ENCODE measurements at places on chromosomes 4 and X. TPM values are rescaled to one million over a fixed set of nuclear protein-coding genes. Genes with fewer than 3 reads are reported as not detected.

CPZ gene
- total RNA-seq = not detected

ASB5 gene
- not detected for total RNA-seq

OPRPN gene
- total RNA-seq = not detected

GRCh38 chrX:3348191-3348590 lies 1.7 kb upstream of the MXRA5 start:
- no peak overlapping the region for H3K4me3 ChIP-seq
- peaks cover 10% of the 10 kb centered on the region for H3K27me3 ChIP-seq
- DNase-seq = no peak
- no peaks in the 10 kb centered on the region for H3K4me1 ChIP-seq

DNA sequence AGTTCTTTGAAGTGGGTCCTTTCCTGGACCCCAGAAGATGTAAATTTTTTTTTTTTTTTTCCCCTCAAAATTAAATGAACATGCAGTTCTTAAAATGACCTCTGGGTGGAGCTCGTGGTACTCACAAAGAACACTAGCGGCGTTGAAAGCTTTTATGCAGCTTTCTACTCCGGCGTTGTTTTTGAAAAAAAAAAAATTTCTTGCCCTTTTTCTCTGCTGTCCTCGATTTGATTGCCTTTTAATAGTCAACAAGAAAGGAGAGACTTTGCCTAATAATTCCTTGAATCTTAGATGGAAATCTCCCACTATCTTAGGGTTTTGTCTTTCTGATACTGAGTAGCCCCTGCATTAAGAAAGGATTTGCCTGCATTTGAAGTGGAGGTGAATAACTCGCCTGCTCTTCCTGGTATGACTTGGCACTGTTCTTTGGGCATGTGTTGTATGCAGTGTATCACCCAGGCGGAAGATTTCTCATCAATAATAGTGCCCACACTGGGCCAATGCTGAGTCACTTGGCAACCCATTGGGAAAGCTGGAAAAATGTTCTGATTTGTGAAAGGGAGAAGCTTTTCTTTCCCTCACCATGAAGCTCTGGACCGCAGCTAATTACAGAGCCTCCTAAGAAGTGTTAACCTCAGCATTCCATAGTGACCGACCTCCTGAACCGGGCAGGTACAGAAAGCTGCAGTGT lies 104.0 kb downstream of the PHEX start:
- no peaks in the 10 kb centered on the region for H3K4me1 ChIP-seq
- H3K36me3 ChIP-seq = no peaks in the 10 kb centered on the region
- DNase-seq = no peak
- H3K27ac ChIP-seq = no peak overlapping the region

- H3K27ac ChIP-seq = no peak overlapping the region
- peaks cover 5% of the 10 kb centered on the region for H3K27me3 ChIP-seq
- no peaks in the 10 kb centered on the region for H3K36me3 ChIP-seq
- H3K4me1 ChIP-seq = peaks cover 2% of the 10 kb centered on the region
- no peak overlapping the region for H3K4me3 ChIP-seq
Measured at GRCh38 chrX:132737743-132738142, 220.7 kb downstream of the HS6ST2 start.

DNA sequence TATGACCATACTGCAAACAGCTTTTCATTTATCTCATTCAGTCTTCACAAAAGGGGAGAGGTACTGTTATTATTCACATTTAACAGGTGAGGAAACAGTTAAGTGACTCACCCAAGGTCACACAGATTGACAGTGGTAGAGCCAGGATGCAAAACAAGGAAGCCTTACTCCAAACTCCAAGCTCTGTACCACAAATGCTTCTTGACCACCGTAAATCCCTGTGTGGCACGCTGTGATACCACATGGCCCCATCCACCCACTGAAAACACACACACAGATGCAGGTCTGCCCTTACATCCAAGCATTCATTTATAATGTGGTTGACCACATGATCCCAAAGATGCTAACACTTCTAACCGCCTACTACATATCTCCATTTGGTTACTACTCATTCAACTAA lies 129.5 kb downstream of the TSPAN5 start:
- H3K36me3 ChIP-seq = no peaks in the 10 kb centered on the region
- H3K27me3 ChIP-seq = no peaks in the 10 kb centered on the region
- H3K4me1 ChIP-seq = peaks cover 26% of the 10 kb centered on the region
- no peak overlapping the region for H3K27ac ChIP-seq
- no peak for DNase-seq

DNA sequence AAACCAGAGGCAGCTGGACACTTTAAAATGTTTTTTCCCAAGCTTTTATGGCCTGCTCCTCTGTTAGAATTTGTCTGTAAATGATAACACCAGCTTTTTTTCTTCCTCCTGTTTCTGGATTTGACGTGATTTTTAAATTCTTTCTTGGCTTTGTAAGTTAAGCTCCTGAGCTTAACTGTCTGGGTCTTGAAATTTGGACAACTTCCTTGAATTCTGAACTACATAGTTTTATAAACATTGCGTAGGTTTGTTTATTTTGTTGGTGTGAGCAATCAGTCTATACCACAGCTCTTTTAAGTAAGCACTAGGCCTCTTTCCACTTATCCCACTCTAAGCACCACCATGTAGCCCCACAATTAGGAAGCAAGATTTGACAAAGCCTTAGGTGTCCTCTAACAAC lies 144.4 kb upstream of the GUCY1A1 start:
- DNase-seq = no peak
- H3K4me3 ChIP-seq = no peak overlapping the region
- no peaks in the 10 kb centered on the region for H3K4me1 ChIP-seq

GRCh38 chr4:79682161-79682560 lies 274.1 kb upstream of the GK2 start:
- peaks cover 28% of the 10 kb centered on the region for H3K27me3 ChIP-seq
- no peak overlapping the region for H3K27ac ChIP-seq
- no peak for DNase-seq
- no peak overlapping the region for H3K4me3 ChIP-seq
- H3K36me3 ChIP-seq = no peaks in the 10 kb centered on the region
- H3K4me1 ChIP-seq = no peaks in the 10 kb centered on the region

DNA sequence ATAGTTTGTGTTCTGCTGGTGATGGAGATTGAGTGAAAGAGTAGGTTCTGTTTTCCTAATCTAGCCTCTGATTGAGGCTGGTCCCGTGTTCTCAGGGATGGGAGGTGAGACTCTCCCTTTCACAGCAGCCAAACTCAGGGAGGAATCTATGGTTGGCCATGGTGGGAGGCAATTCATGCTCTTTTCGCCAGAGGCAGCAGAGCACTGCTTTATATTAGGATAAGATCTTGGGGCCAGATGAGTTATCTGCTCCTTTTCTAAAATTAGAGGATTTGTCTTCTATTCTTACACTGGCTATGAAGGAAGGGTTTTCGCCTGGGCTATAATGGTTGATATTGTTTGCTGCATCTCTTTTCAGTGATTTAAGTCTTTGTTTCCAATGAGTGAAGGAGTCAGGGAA lies 63.9 kb upstream of the NLGN4X start:
- no peak for DNase-seq
- H3K27me3 ChIP-seq = no peaks in the 10 kb centered on the region

DNA sequence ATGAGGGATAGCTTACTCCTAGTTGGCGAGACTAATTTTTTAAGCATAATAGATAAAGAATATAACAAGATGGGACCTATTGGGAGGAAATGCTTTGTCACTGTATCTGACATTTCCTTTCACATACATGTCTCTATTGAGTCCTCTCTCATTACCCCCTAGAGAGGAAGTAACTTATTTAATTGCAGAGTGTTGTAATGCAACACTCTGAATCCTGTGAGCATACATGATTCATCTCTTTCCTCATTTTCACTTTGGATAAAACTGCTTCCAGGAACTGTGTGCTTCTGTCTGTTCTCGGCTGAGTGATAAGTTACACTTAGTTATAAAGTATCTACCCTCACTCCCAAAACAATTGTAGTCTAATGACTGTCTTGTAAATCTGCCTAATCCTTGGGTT lies 266.1 kb upstream of the ANXA10 start:
- DNase-seq = no peak
- H3K27me3 ChIP-seq = no peaks in the 10 kb centered on the region
- H3K27ac ChIP-seq = no peak overlapping the region
- no peak overlapping the region for H3K4me3 ChIP-seq

CA5B gene
- total RNA-seq = 82.2 TPM

- H3K4me3 ChIP-seq = no peak overlapping the region
- H3K36me3 ChIP-seq = no peaks in the 10 kb centered on the region
- no peak for DNase-seq
- peaks cover 8% of the 10 kb centered on the region for H3K4me1 ChIP-seq
Measured at GRCh38 chrX:13646154-13646549, 6.8 kb upstream of the TCEANC start.

GRCh38 chr4:41460641-41461040 lies 77.3 kb upstream of the LIMCH1 start:
- no peaks in the 10 kb centered on the region for H3K36me3 ChIP-seq
- no peaks in the 10 kb centered on the region for H3K4me1 ChIP-seq
- DNase-seq = no peak
